ENCODE measurements at places on chromosomes 1 and 21.

DNA sequence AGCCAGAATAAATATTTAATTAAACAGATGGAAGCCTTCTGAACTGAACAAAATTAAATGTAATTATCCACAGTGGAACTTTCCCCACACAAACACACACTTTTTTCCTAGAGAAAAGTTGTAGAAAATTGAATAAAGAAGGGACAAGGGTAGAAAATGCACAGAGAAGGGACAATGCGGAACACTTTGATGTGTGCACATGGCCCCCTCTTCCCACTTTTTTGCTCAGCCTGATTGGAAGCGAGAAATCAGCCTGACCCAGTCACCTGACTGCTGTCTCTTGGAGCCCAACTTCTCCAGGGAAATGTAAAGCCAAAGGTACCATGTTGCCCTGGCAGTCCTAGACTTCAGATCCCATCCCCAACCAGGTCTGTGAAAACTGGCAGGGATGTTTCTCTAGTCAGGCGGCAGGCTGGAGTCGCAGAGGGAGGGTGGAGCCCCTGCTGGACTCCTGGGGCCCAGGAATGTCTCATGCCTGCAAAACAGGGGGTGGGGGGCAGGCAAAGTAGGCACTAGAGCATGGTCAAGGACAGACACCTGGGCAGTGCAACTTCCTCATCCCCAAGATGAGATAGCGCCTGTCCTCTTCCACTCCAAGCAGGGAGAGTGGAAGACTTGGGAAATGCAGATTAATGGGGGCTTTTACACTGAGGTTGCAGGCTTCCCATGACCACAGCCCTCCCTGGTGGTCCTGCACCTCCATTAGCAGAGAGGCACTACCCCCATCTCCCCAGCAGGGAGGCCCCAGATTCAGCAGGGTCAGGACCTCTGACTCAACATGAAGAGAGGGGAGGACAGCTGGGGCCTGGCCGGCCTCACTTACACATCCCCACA is 2.8 kb downstream of the CERS2 start:
- DNase-seq = no peak

DNA sequence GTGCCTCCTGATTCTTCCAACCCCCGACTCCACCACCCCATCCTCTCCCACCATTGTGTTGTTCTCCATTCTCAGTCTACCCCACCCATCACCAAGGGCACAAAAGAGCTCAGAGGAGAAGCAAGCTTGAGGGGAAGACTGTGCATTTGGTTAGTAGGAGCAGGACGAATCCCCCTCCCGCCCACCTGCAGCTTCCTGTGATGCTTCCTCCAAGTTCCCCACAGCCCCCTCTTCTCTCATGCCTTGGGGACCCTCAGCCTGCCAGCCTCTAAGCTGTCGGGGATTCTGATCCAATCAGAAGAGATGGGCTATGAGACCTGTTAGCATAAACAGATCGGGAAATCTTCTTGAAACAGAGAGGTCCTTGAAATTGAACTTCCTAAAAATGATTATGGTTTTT is 22.2 kb upstream of the CAPZB start:
- DNase-seq = no peak

- DNase-seq = no peak
Observed at GRCh38 chr21:33892853-33893252, 22.8 kb downstream of the ATP5PO start.

- DNase-seq = no peak
Observed at GRCh38 chr1:13967707-13968106, 267.7 kb downstream of the PRDM2 start.

DNA sequence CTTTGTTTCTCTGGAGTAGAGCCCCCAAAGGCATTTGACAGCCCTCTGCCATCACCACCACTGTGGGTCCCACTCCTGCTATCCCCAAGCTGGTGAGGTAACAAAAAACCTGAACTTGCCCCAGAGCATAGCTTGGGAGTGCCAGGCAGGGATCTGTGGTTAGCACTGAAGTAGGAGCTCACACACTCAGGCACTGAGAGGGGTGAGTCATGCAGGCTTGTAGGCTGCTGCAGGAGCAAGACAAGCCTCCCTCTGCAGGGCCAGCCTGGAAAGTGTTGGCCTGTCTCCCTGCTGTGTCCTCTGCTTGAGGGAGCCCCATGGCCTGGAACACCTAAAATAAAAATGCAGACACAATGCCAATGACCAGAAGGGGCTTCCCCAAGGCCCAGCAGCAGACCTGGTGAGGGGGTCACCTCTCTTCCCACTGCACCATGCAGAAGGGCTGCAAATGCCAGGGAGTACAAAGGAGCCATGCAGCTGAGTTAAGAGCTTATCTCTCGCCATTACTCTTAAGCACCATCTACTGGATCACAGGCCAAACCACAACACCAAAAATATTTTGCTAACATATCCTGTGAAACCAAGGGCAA is 108.9 kb upstream of the POGK start:
- DNase-seq = no peak

- DNase-seq = no peak
Observed at GRCh38 chr1:168535536-168535935, 8.3 kb downstream of the XCL2 start.

DNA sequence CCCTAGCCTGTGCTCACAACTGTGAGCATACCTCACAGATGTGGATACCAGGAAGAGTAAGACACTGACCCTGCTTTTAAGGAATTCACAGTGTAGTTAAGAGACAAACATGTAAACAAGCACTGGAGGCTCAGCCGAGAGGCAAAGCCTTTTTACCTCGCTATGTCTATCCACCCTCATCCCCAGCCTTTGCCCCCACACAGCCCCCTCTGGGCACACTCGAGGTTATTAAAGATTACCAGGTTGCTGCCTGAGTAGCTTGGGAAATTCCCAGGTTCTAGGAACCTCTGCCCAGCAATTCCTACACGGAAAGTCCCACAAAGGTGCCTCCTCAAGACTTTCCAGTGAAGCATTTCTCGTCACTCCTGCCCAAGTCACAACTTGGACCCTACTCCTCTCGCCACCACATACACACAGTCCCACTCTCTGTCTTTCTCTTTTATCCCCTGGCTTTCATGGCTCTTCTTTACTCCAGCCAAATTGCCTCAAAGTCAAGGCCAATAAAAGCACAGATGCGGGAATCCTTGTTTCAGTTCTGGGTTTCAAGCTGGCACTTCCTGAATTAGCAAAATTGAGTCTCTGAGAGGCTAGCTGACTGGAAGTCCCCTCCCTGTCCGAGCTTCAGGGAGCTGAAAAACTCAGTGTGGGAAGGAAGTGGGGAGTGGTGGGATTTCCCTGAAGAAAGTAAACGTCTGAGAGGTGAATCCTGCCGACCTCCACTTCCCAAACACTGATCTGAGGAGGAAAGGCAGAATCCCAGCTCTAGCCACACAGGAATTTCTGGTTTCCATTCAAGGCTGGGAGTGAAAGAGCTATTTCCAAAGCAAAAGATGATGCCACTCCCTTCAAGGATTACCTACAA is 7.6 kb downstream of the DENND2D start:
- DNase-seq = no peak

DNA sequence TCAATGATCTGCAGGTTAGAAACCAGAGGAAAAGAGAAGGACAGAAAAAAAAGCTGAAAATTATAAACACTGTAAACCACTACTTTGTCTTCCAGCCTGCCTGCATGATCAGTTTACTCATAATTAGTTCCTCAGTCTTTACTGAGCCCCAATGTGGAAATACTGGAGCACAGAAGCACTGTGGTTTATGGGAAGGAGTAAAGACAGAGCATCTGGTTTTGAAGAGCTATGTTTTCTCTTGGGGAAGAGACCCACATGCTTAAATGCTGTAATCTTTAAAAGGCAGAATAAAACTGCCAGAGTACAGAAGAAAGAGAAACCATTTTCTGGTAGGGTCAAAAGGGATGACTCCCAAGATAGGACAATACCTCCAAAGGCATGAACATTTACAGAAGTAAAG is 159.0 kb upstream of the ZNHIT6 start:
- no peak for DNase-seq

DNA sequence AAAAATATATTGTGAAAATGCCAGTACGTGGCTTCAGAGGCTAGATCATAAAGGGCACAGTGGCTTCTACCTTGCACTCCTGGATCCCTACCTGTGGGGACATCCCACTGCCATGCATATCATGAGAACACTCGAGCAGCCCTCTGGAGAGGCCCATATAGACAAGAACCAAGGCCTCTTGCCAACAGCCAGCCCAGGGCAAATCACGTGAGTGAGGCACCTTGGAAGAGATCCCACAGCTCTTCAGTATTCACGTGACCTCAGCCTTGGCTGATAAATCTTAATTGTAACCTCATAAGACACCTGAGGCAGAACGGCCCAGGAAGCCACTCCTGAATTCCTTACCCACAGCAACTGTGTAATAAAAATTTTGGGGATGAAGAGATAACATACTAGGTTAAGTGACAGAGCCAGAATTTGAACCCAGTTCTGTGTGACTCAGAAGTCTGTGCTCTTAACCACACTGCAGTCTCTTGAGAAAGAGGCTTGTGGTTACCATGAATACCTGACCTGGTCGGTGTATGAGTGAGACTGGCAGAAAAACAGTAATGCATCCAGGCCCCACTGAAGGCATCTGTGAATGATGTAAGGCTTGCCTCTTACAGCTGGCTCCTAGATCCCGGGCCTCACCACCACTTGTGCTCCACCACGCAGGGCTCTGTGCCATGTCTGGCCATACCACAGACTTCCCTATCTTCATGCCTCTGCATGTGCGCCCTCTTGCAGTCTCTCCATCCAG is 6.9 kb upstream of the A3GALT2 start:
- peak; percentile 44 for DNase-seq

GRCh38 chr21:35399002-35399530 is 350.0 kb upstream of the RUNX1 start:
- DNase-seq = peak; percentile 29

- DNase-seq = no peak
Observed at GRCh38 chr1:59879574-59879973, 47.0 kb downstream of the CYP2J2 start.

GRCh38 chr1:25204797-25205480 is 27.4 kb downstream of the SYF2 start:
- DNase-seq = no peak

- no peak for DNase-seq
Observed at GRCh38 chr1:162185314-162186025, 116.0 kb downstream of the NOS1AP start.

DNA sequence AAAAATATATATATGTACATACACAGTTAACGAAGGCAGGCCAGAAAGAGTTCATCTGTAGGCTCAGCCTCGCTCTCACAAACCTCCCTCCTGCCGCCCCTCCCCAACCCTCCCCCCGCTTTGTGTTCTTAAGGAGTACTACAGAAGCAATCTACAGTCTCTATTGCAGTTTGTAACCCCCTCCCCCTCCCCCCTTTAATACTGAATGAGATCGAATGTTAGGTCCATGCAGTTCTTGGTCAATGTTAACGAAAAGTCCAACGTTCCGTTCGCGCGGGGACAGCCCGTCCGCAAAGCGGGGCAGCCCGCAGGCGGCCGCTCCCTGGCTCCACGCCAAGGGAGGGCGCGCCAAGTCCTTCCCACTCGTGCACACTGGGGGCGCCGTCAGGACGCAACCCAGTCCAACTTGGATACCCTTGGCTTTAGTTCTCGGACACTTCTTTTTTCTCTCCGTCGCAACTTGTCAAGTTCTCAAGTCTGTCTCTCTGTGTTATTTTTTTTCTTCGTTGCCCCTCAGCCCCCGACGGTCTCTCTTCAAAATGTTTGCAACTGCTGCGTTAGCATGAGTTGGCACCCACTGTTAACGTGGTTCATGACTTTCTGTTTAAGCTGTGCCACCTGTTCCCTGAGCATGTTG is 2.2 kb downstream of the JUN start:
- DNase-seq = no peak

GRCh38 chr1:19010995-19011844 is 54.7 kb upstream of the IFFO2 start:
- no peak for DNase-seq

- DNase-seq = no peak
Observed at GRCh38 chr1:151485685-151486255, 25.4 kb upstream of the CGN start.

- DNase-seq = no peak
Observed at GRCh38 chr21:34537838-34538237, 25.8 kb upstream of the KCNE1 start.

DNA sequence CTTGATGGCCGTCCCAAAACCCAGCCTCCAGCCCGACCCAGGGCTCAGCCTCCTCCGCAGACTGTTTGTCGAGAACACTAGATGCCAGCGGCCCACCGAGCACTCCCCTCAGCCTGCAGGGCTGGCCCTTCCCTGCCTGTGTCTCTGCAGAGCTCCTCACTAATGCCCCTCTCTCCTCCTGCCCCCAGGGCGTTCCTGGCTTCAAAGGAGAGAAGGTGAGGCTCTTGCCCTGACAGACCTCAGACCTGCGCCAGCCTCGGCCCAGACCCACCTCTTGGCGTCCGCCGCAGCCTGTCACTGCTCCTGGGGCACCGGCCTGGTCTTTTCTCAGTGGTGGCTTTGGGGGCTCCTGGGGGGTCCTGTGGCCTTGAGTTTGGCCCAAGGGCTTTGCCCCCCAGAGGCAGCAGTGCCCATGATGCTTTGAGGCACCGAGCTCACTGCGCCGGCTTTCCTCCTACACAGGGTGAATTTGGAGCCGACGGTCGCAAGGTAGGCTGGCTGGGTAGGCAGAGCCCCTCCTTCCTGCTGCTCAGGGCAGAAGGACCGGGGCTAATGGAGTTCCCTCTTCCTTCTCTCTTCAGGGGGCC is 18.4 kb downstream of the COL6A2 start:
- DNase-seq = no peak

DNA sequence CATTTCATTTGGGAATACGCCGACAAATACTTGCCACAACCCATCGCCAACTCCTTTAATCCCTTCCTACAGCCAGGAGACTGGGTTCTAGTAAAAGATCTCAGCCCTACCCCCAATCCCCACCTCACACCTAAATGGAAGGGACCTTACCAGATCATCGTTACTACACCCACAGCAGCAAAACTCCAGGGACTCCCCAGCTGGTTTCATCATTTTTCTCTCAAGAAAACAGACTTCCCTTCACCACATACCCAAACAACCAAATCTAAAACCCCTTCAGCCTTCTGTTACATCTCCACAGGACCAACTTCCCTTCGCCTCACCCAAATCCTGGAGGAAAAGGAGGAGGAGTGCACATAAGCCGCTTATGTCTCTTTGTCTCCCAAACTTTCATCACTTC is 23.7 kb upstream of the SLC2A5 start:
- no peak for DNase-seq
